ENCODE measurements at places on chromosomes 12 and 14.

DNA sequence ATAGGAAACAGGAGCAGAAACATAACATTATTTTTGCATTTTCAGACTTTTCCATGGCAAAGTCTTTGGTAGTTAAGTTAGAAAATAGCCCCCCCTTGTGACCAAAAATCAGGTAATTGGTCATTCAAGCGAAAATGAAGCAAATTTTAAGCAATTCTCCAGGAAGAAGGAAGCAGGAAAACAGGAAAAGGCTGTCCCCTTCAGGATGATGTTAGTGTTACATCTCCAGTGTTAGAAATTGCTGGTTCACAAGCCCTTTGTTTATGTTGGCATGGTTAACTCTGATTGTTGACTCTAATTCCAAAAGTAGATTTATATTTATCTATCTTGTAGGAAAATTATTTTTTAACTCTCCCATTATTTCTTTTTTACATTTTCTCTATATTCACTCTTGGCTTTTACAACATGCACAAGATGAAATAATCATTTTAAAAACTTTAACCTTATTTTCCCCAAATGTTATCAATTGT, 18.8 kb upstream of the GAS2L3 start:
- no peaks in the 10 kb centered on the region for H3K4me1 ChIP-seq
- no peak overlapping the region for H3K4me3 ChIP-seq
- H3K27ac ChIP-seq, result no peak overlapping the region
- H3K36me3 ChIP-seq, result no peaks in the 10 kb centered on the region
- DNase-seq, result peak; percentile 63

GRCh38 chr14:81311141-81311540, 89.0 kb downstream of the STON2 start:
- peaks cover 18% of the 10 kb centered on the region for H3K4me1 ChIP-seq
- H3K27me3 ChIP-seq, result no peaks in the 10 kb centered on the region
- no peak overlapping the region for H3K4me3 ChIP-seq
- no peaks in the 10 kb centered on the region for H3K36me3 ChIP-seq
- peak; percentile 28 for DNase-seq
- no peak overlapping the region for H3K27ac ChIP-seq

GRCh38 chr12:89918172-89918846, 209.7 kb upstream of the ATP2B1 start:
- no peaks in the 10 kb centered on the region for H3K27me3 ChIP-seq
- peaks cover 3% of the 10 kb centered on the region for H3K4me1 ChIP-seq
- no peak overlapping the region for H3K4me3 ChIP-seq
- DNase-seq, result no peak

DNA sequence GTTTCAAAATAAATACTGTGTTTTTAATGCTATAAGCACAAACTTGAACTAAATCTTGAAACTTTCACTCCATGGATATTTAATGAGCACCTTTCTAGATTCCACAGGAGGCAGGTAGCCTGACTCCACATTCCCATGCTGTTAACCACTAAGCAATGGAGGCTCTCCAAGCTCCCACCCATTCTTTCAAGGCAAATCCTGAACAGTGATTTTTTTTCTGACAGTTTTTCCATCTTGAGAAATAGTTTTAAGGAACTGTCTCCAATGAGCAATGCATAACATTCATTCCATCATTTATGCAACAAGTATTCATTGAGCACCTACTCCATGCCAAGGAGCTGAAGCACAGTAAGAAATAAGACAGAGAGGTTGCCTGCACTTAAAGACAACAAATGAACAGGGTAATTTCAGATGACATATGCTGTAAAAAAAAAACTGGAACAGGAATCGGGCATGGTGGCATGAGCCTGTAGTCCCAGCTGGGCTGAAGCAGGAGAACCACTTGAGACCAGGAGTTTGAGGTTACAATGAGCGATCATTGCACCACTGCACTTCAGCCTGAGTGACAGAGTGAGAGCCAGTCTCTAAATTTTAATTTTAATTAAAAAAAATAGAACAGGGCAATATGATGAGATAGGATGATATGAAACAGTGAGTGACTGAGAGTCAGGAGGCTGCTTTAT, 102.3 kb upstream of the CPSF6 start:
- H3K27me3 ChIP-seq, result no peaks in the 10 kb centered on the region
- no peak overlapping the region for H3K4me3 ChIP-seq
- H3K27ac ChIP-seq, result no peak overlapping the region
- DNase-seq, result no peak
- no peaks in the 10 kb centered on the region for H3K36me3 ChIP-seq
- no peaks in the 10 kb centered on the region for H3K4me1 ChIP-seq

- H3K27ac ChIP-seq, result peak overlapping the region; percentile 76
- H3K4me3 ChIP-seq, result no peak overlapping the region
- DNase-seq, result no peak
- peaks cover 40% of the 10 kb centered on the region for H3K4me1 ChIP-seq
These were observed 2.6 kb downstream of the RNASE1 start for GRCh38 chr14:20799892-20800544.

DNA sequence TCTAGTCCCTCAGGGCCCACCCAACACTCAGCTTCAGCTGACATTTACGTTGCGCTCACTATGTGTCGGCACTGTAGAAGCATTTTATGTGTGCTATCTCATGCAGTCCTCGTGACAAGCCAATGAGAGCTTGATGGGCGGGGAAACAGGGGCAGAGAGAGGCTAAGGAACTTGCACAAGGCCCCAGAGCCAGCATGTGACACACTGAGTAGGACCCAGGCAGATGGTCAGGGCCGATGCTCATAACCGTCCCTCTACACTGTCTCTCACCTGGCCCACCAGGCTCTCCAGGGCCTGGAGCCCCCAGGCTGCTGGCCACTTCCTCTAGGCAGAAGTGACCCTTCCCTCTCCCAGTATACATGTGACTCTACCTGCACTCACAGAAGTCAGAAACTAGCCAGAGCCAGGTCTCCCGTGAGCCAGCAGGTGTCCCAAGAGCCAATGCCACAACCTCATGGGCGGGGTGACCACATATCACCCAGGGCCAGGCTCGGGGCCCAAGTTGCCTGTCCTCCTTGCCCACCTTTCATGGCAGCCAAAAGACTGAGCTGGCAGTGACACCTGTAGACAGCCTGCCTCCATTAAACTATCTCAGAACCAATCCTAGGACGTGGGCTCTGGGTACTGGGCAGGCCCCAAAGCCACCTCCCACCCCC, 38.3 kb downstream of the TTC7B start:
- peaks cover 32% of the 10 kb centered on the region for H3K36me3 ChIP-seq
- no peak overlapping the region for H3K27ac ChIP-seq
- no peak for DNase-seq
- H3K4me1 ChIP-seq, result no peaks in the 10 kb centered on the region
- H3K4me3 ChIP-seq, result no peak overlapping the region

- no peaks in the 10 kb centered on the region for H3K27me3 ChIP-seq
- peaks cover 24% of the 10 kb centered on the region for H3K4me1 ChIP-seq
- no peak overlapping the region for H3K4me3 ChIP-seq
- no peaks in the 10 kb centered on the region for H3K36me3 ChIP-seq
These were observed 124.7 kb upstream of the MAX start for GRCh38 chr14:65226824-65227604.

DNA sequence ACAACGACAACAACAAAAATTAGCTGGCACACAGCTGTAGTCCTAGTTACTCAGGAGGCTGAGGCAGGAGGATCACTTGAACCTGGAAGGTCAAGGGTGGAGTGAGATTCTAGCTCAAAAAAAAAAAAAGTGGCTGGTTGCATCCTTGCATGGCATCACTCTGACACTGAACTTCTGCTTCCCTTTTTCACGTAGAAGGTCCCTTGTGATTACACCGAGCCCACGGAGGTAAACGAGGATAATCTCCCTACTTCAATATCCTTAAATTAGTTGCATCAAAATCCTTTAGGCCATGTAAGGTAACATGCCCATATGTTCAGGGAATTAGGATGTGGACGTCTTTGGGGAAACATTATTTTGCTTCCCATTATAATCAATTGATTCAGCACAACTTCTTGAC, 4.0 kb upstream of the PPP4R4 start:
- H3K27me3 ChIP-seq, result peaks cover 15% of the 10 kb centered on the region
- H3K4me1 ChIP-seq, result peaks cover 5% of the 10 kb centered on the region
- no peak overlapping the region for H3K4me3 ChIP-seq
- H3K36me3 ChIP-seq, result no peaks in the 10 kb centered on the region
- DNase-seq, result peak; percentile 30
- no peak overlapping the region for H3K27ac ChIP-seq

GRCh38 chr14:93999573-93999972, 2.5 kb downstream of the CCDC197 start:
- no peaks in the 10 kb centered on the region for H3K27me3 ChIP-seq
- DNase-seq, result no peak
- H3K27ac ChIP-seq, result no peak overlapping the region
- no peak overlapping the region for H3K4me3 ChIP-seq
- peaks cover 7% of the 10 kb centered on the region for H3K4me1 ChIP-seq

DNA sequence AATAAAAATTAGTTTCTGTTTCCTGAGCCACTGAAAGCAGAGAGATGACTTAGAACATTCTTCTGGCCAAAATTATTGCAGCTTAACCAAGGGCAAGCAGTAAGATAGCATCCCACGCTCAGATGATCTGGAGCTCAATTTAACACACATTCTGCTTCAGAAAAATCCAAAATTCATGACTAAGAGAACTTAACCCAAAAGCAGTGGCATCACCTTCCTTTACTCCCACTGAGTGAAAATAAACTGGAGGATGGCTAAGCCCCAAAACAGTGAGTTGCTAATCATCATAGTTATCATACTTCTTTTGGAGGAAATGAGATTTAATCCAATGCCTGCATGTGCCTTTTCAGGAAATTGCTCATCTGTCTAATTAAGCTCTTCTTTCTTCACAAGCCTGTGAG, 195.4 kb downstream of the DUSP6 start:
- DNase-seq, result no peak
- H3K27ac ChIP-seq, result no peak overlapping the region
- H3K27me3 ChIP-seq, result no peaks in the 10 kb centered on the region
- peaks cover 62% of the 10 kb centered on the region for H3K4me1 ChIP-seq
- H3K4me3 ChIP-seq, result no peak overlapping the region

DNA sequence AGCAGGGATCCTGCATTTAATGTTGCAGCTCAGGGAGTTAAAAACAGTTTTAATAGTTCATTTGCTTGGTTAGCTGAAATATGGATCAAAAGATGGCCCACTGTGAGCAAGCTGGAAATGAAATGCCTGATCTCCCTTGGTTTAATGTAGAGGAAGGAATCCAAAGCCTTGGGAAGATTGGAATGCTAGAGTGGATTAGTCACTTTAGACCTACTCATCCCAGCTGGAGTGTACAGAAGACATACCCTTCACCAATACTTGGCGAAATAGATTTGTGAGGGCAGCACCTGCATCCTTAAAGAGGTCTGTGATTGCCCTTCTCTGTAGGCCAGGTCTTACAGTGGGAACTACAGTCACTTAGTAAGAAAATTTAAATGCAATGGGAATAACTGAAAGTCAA, 58.0 kb upstream of the KRAS start:
- H3K27ac ChIP-seq, result no peak overlapping the region
- no peaks in the 10 kb centered on the region for H3K36me3 ChIP-seq
- H3K4me1 ChIP-seq, result no peaks in the 10 kb centered on the region
- DNase-seq, result no peak
